Eye (tissue), 1 donor: ENCODE measurements at places on chromosomes 6 and 20.

- DNase-seq = no peak
These were observed 34.9 kb downstream of the ANGPT4 start for GRCh38 chr20:881051-881782.

- DNase-seq = no peak
These were observed 17.1 kb upstream of the CALHM6 start for GRCh38 chr6:116444092-116444491.

- DNase-seq = peak; percentile 93
These were observed 80.2 kb downstream of the ERMARD start for GRCh38 chr6:169831450-169832246.

DNA sequence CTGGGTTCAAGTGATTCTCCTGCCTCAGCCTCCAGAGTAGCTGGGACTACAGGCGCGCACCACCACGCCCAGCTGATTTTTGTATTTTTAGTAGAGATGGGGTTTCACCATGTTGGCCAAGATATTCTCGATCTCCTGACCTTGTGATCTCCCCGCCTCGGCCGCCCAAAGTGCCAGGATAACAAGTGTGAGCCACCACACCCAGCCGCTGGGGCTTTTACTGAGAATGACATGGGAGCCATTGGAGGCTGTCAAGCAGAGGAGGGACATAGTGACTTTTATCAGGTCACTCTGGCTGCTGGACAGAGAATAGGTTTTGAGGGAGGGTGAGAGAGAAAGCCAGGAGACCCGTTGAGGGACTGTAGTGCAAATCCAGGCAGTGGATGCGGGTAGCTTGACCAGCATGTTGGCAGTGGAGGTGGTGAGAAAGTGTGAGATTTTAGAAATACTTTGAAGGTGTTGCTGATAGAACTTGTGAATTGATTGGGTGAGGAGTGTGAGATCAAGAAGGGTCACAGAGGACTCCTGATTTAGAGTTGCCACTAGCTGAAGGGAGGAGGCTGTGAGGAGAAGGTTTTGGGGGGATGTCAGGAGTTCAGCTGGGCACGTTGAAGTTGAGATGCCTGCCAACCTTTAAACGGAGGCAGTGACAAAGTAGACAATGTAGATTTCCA, 14.7 kb downstream of the ZNF341 start:
- DNase-seq = no peak

DNA sequence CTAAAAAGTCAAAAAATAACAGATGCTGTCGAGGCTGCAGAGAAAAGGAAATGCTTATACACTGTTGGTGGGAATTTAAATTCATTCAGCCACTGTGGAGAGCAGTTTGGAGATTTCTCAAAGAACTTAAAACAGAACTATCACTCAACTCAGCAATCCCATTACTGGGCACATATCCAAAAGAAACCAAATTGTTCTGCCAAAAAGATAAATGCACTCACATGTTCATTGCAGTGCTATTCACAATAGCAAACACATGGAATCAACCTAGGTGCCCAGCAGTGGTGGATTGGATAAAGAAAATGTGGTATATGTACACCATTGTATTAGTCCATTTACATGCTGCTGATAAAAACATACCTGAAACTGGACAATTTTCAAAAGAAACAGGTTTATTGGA, 116.0 kb upstream of the VGLL2 start:
- DNase-seq = no peak
